ENCODE measurements at places on chromosomes 12 and 14.
A peak's percentile ranks its signal among the peaks of the same experiment; 100 is the strongest.

DNA sequence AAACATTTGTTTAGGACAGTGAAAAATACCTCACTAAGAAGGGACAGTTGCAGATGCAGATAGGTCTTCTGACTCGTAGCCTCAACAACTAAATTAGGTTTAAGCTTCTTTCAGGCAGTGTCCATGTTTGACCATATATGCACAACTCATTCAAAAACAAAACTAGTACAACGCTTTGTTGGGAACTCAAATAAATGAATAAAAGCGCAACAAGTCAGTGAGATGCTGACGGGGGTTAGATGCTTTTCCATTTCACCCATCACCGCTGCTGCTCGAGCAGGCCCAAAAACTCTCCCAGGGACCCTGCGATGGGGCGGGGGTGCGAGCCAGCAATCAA, 633 bp downstream of the RPAP3 start:
- DNase-seq: no peak

DNA sequence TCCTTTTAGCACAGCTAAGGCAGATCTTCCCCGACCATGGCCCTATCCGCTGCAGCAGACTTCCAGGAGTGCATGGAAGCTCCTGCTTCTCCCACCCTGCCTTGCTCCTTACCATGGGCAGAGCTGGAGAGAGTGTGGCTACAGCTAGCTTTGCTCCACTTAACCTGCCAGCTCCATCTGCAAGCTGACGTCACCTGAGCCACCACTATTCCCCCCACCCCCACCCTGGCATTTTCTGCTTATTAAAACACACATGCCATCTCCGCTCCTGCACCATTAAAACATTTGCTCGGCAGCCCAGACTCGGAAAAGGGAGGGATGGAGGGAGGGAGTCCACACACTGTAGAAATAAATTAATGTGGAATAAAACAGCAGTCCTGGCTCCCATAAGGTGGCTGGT, 67.8 kb downstream of the TUNAR start:
- no peak for DNase-seq

DNA sequence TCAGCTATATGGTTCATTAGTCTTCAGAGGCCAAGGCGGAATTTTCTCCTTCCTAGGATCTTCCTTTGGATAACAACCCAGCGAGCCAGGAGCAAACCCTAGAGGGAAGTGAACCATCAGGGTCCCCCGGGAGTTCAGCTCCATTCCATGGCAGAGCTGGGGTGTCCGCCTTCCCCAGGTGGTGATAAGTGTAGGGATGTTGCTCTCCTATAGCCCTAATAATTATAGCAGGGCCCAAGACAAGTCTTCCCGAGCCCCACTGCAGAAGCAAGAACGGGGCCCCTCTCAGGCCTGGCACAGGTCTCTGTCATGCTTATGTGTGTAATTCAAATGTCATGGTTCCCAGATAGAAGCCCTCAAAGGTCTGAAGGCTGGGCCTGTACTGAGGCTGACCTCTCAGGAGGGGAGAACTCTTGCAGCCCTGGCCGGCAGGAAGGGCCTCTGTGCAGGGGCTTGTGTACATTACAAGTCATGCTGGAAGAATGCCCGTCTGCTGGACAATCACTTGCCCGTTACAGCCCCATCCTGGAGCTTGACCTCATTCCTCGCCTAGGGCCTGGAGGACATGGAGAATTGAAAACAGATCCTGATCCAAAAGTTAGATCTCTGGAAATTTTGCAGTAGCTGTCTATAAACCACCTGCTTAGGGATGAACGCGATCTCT, 17.3 kb downstream of the LRTM2 start:
- no peak for DNase-seq

- no peak for DNase-seq
Measured at GRCh38 chr12:33223956-33224355, 215.7 kb downstream of the SYT10 start.

DNA sequence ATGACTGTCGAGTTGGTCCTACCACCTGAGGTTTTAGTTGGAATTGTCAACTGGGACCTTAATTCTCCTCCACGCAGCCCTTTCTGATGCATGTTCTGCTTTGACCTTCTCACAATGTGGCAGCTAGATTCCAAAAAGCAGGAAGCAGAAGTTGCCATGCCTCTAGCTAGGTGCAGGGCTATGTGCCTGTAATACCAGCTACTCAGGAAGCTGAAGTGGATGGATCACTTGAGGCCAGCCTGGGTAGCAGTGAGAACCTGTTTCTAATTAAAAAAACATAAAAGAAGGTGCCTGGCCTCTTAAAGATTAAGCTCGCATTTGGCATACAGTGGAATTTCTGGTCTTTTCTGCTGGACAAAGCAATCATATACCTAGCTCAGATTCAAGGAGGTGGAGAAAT, 77.1 kb downstream of the FGD4 start:
- no peak for DNase-seq

- DNase-seq: no peak
Measured at GRCh38 chr12:69331519-69331908, 16.7 kb upstream of the LYZ start.

DNA sequence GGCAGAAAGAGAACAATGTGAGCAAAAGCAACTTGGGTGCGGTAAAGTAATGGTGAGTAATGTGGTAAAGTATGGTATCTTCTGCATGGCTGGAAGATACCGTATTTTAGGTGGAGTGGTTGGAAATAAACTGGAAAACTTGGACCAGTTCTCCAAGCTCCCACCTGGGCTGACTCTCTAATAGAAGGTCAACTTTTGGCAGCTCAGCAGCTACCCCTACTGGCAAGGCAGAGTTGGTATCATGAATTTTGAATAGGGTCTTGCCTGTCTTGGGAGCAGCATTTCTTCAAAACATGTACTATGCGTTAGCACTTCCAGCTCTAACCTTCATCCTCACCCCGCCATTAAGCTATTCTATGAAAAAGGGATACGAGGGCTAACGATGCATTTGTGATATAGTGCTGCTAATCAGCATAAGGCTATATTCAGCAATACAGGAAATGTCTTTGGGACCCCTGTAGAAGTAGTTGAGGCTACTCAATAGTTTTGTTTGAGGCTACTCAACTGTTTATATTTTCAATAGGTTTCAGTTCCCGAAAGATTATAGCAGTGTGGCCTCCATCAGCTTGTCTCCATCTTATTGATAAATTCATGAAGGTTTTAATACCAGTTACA, 276.3 kb upstream of the FAR2 start:
- DNase-seq: peak; percentile 33

DNA sequence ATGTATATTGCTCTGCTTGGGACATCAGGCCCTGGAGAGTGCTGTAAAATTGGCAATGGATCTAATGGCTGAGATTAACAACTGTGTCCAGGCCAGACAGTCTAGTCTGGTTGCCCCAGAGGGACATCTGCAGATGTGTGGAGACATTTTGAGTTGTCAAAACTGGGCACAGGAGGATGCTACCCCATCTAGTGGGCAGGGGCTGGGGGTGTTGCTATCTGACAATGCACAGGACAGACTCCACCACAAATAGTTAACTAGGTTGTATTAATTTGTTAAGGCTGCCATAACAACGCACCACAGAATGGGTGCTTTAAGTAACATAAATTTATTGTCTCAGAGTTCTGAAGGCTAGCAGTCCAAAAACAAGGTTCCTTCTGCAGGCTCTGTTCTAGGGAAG, 302.5 kb upstream of the AMIGO2 start:
- no peak for DNase-seq

- no peak for DNase-seq
Measured at GRCh38 chr12:70121562-70121961, 121.7 kb upstream of the CNOT2 start.

DNA sequence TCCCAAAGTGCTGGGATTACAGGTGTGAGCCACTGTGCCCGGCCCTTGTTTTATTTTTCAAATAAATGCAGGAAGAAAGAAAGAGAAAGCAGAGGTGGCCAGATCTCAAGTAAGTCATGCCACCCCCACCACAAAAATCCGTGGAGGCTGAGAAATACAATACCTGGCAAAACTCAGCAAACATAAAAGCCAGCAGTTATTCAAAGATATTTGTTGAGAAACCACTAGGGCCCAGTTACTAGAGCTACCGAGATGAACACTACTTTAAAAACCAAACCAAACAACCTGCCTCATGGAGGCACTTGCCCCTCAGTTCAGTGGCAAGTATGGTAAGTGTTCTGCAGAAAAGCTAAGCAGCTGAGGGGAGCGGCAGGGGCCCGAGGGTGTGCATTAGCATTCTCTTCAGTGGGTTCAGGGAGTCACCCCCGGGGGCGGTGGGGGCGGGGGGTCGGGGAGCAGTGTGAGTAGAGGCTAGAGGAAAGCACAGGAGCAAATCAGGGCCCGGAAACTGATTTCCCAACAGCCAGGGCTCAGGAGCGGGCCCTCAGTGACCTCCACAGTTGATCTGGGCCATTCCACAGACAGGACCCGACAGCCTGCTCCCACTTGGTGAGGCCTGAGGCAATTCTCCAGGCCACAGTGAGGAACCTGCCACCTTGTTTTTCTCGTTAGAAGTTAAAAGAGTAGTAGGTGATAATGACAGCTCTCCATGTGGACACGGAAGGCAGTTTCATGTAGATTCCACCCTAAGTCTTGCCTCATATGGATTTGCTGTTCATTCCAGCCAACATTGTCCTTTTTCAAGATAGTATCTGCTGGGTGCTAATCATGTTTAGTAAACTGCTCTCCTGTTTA, 8.6 kb downstream of the EVL start:
- DNase-seq: no peak

GRCh38 chr14:72647782-72648181, 246.1 kb downstream of the DPF3 start:
- DNase-seq: no peak

DNA sequence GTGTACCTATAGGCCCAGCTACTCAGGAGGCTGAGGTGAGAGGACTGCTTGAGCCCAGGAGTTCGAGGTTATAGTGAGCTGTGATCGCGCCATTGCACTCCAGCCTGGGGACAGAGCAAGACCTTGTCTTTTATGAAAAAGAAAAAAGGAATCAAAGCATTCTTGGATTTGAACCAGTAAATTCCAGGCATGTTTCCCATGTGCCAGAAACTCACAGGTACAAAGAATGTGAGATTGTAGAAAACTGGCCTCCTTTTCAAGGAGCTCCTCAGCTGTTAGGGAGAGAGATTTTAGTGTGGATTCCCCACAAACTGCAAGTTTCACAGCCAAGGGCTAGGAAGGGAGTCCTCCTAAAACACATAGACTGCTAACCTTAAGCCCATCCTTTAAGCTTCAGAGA, 95.0 kb downstream of the FOXN4 start:
- DNase-seq: no peak

- DNase-seq: no peak
Measured at GRCh38 chr12:114481200-114481535, 75.2 kb upstream of the TBX5 start.

- no peak for DNase-seq
Measured at GRCh38 chr12:1741154-1741949, 50.5 kb downstream of the ADIPOR2 start.

- no peak for DNase-seq
Measured at GRCh38 chr12:92042791-92043531, 102.7 kb downstream of the BTG1 start.

DNA sequence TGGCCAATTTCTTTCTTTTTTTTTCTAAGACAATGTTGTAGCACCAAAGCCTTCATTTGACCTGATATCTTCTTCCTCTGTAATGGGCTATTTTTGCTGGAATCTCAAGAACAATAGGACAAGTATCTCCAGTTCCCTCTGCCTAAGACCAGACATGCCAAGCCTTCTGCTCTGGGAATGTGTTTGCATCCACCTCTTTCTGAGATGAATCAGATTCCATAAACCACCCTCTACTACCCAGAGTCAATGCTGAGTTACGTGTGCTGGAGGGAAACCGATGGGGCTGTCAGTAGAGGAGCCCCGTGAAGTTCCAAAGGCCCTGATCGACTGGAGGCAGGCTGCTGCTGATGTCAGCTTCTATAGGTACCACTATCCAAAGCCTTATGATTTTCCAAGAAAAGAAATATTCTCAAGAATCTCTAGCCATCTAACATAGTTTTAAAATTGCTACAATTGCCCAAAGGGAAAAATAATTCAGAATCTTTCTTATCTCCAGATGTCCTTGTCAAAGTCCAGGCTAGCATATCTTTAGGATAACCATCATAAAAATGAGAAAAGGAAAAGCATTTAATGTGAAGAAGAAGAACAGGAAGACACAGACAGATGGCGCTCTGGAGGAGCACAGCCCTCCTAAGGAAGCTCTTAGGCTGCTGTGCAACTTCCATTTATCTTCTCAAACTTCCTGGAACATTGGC, 101.9 kb downstream of the SLC8A3 start:
- no peak for DNase-seq

GRCh38 chr12:53044052-53044581, 5.7 kb upstream of the TNS2 start:
- DNase-seq: no peak

- DNase-seq: no peak
Measured at GRCh38 chr14:22820731-22821130, 5.5 kb upstream of the SLC7A7 start.

GRCh38 chr14:30242744-30243143, 315.1 kb upstream of the PRKD1 start:
- no peak for DNase-seq

- DNase-seq: no peak
Measured at GRCh38 chr12:48947727-48948126, 9.6 kb downstream of the ARF3 start.

GRCh38 chr12:10636124-10636523, 22.7 kb upstream of the MAGOHB start:
- DNase-seq: no peak

GRCh38 chr14:99363616-99364290, 91.8 kb upstream of the BCL11B start:
- DNase-seq: no peak

DNA sequence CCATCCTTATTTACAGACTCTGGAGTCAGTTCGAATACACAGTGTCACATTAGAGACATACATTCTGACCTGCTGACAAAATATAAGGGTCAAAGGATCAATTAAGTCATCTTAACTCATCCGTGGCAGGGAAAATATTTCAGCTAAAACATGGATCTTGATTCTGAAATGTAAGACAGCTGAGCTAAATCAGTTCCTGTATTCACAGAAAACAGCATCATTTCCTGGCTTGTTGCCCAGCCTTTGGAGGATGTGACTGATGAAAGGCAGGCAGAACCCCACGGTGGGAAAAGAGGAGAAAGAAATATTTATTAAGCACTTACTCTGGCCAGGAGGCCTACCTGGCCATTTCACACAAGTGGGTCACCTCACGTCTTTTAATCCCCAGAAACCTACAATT, 101.9 kb downstream of the GAS2L3 start:
- DNase-seq: no peak

- no peak for DNase-seq
Measured at GRCh38 chr12:123100882-123101281, 50.0 kb downstream of the PITPNM2 start.

- DNase-seq: peak; percentile 64
Measured at GRCh38 chr12:27277846-27278260, 33.8 kb downstream of the STK38L start.

- no peak for DNase-seq
Measured at GRCh38 chr12:27777141-27777540, 2.9 kb upstream of the KLHL42 start.

DNA sequence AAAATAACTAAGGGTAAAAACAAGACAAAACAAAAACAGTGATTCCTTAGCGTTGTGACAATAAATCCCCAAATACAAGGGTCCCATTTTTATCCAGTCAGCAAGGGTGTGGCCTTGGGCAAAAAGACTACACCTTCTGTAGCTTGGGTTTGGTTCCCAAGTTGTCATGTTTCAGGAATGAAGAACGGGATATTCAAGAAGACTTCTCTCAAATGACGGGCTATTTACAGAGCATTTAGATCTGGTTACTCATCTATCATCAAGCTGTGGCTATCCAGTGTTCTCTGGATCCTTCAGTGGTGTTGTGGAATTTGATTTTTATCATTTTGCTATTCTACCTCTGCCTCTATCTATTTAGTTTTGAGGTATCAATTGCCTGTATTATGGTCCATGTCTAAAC, 219.7 kb downstream of the SLC25A21 start:
- no peak for DNase-seq

GRCh38 chr12:13976880-13977279, 4.5 kb downstream of the GRIN2B start:
- no peak for DNase-seq
